ENCODE measurements at places on chromosomes 7 and 10.

- H3K36me3 ChIP-seq, result no peaks in the 10 kb centered on the region
- H3K4me1 ChIP-seq, result no peaks in the 10 kb centered on the region
- peaks cover 42% of the 10 kb centered on the region for H3K27me3 ChIP-seq
- no peak overlapping the region for H3K4me3 ChIP-seq
- no peak overlapping the region for H3K27ac ChIP-seq
- DNase-seq, result no peak
Observed at GRCh38 chr7:157515342-157516041, 178.7 kb downstream of the DNAJB6 start.

DNA sequence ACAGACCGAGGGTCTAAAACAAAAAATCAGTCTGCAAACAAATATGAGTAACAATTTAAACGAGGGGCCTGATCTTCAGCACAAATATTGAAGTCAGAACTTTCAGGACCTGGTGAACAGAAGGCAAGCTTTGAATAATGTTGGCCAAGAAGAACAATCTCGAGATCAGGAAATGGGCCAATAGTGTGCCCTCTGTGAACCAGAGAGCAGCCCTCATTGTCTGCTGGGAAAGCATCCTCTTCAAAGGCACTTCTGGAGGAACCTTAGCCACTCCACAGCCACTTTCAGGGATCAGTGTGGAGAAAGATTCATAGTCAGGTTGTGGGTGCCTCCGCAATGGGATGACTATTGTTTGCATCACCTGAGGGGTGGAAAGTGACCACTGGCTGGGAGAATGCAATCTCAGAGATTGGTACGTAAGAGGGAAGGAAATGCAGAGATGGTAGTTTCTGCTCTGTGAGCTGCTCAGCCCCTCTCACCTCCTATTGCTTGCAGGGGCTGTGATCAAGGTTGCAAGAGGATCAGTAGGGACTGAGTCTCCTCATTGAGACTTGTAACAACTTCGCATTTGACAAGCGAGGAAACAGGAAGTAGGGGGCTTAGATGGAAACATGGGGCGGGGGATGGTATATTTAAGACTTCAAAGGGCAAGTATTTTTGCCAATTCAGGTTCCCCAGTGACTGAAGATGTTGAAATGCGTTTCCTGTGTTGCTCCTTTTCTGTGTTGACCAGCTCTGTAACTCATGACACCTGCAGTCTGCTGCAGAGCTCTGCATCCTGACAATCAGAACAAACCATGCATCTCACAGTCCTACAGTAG is 28.4 kb upstream of the IFRD1 start:
- H3K4me1 ChIP-seq, result peaks cover 10% of the 10 kb centered on the region
- no peaks in the 10 kb centered on the region for H3K36me3 ChIP-seq
- H3K4me3 ChIP-seq, result no peak overlapping the region

- peaks cover 3% of the 10 kb centered on the region for H3K4me1 ChIP-seq
- no peak overlapping the region for H3K27ac ChIP-seq
- no peaks in the 10 kb centered on the region for H3K27me3 ChIP-seq
- DNase-seq, result no peak
Observed at GRCh38 chr7:155770241-155770640, 42.0 kb downstream of the SHH start.

GRCh38 chr7:93165447-93165846 is 17.3 kb upstream of the SAMD9L start:
- DNase-seq, result no peak
- H3K4me3 ChIP-seq, result peak overlapping the region; percentile 34
- H3K4me1 ChIP-seq, result peaks cover 3% of the 10 kb centered on the region
- no peaks in the 10 kb centered on the region for H3K27me3 ChIP-seq
- no peak overlapping the region for H3K27ac ChIP-seq
- no peaks in the 10 kb centered on the region for H3K36me3 ChIP-seq

- peaks cover 24% of the 10 kb centered on the region for H3K27me3 ChIP-seq
- peaks cover 27% of the 10 kb centered on the region for H3K36me3 ChIP-seq
- H3K4me3 ChIP-seq, result peak overlapping the region; percentile 91
- peak overlapping the region; percentile 96 for H3K27ac ChIP-seq
Observed at GRCh38 chr10:80144696-80145131, 12.2 kb downstream of the PLAC9 start.

DNA sequence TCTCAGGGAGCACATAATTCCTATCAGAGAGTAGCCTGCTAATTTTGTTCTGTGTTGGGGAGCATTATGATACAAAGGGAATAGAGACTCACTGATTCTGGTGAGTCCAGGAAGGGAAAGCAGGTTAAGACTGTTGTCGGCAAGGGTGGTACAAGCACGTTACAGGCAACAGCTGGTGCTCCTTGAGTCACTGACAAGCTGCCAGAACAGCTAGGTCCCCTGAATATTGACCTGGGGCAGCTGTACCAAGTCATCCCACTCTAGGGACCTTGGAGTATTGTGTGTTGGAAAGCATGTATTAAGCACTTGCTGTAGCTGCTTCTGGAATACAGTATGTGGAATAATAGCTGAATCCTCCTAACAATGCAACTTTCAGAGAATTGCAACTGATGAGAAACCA is 37.0 kb upstream of the GLCCI1 start:
- no peak overlapping the region for H3K27ac ChIP-seq
- no peaks in the 10 kb centered on the region for H3K27me3 ChIP-seq
- no peak for DNase-seq
- H3K4me3 ChIP-seq, result no peak overlapping the region

DNA sequence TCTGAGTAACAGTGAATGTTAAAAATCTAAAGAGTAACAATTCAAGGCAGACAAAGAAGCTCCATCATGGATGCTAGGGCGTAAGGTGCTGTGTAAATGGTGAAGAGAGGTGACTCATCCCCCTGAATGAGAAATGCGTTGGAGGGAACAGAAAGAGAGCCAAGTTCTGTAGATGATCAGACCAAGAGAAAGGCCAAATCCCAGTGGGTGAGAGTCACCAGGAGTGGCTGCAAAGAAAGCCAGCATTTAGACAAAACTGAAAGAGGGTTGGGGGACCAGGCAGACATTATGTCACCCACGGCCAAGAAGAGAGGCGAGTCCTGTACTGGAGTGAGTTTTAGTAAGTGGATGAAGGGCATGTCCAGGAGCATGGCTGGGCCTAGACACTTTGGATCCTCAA is 153.1 kb downstream of the TRIL start:
- peaks cover 23% of the 10 kb centered on the region for H3K27me3 ChIP-seq
- no peak overlapping the region for H3K4me3 ChIP-seq
- H3K27ac ChIP-seq, result no peak overlapping the region
- DNase-seq, result no peak
- H3K4me1 ChIP-seq, result no peaks in the 10 kb centered on the region

- DNase-seq, result no peak
- no peaks in the 10 kb centered on the region for H3K27me3 ChIP-seq
- no peaks in the 10 kb centered on the region for H3K36me3 ChIP-seq
- H3K4me3 ChIP-seq, result no peak overlapping the region
Observed at GRCh38 chr7:56174346-56174874, 58.2 kb upstream of the NUPR2 start.
